A375 (cell line): ENCODE measurements at places on chromosomes 7 and 10. TPM values are rescaled to one million over a fixed set of nuclear protein-coding genes. Genes with fewer than 3 reads are reported as not detected.

EPHA1 gene
- total RNA-seq: 0.04 and 0.24 TPM in 2 replicates

NEUROG3 gene
- total RNA-seq: not detected in 2 replicates

SPAM1 gene
- total RNA-seq: not detected in 2 replicates

CTTNBP2 gene
- 0.19 and 2.4 TPM in 2 replicates for total RNA-seq

THSD7A gene
- 0.38 and 0.82 TPM in 2 replicates for total RNA-seq

GATA3 gene
- 0.87 and 1.1 TPM in 2 replicates for total RNA-seq

FAM237B gene
- total RNA-seq: not detected in 2 replicates

ADRA2A gene
- total RNA-seq: 0.21 TPM in 1 of 2 replicates, not detected in the other

SEMA3E gene
- total RNA-seq: 0.61 and 2.9 TPM in 2 replicates

ADRB1 gene
- 0.32 and 1.1 TPM in 2 replicates for total RNA-seq

HMX3 gene
- total RNA-seq: 3.5 and 6.3 TPM in 2 replicates

MYH16 gene
- total RNA-seq: 0.87 and 1.7 TPM in 2 replicates

IFIT1B gene
- total RNA-seq: not detected in 2 replicates

LOXL4 gene
- total RNA-seq: 393 and 394 TPM in 2 replicates

CNTNAP2 gene
- total RNA-seq: 0.57 and 0.69 TPM in 2 replicates

LRRC18 gene
- not detected in 2 replicates for total RNA-seq

ASZ1 gene
- not detected in 2 replicates for total RNA-seq

CALY gene
- total RNA-seq: 0.41 TPM in 1 of 2 replicates, not detected in the other

SPDYE9 gene
- total RNA-seq: not detected in 2 replicates

GRID2IP gene
- 0.04 TPM in 1 of 2 replicates, not detected in the other for total RNA-seq

C10orf105 gene
- not detected in 2 replicates for total RNA-seq

LIPK gene
- not detected in 2 replicates for total RNA-seq

PNLIPRP1 gene
- total RNA-seq: not detected in 2 replicates

STK32C gene
- 17.8 and 23.6 TPM in 2 replicates for total RNA-seq

FAS gene
- 6.9 and 7.3 TPM in 2 replicates for total RNA-seq

HTR7 gene
- total RNA-seq: 18.0 and 22.4 TPM in 2 replicates

SKIDA1 gene
- 0.64 and 0.83 TPM in 2 replicates for total RNA-seq
